Testis (tissue), 5 donors: ENCODE measurements at places on chromosomes 12 and 14.

- no peak for DNase-seq
Observed at GRCh38 chr12:2460051-2460670, 334.6 kb upstream of the FKBP4 start.

- no peak for DNase-seq
Observed at GRCh38 chr12:42552822-42553221, 36.7 kb downstream of the PRICKLE1 start.

DNA sequence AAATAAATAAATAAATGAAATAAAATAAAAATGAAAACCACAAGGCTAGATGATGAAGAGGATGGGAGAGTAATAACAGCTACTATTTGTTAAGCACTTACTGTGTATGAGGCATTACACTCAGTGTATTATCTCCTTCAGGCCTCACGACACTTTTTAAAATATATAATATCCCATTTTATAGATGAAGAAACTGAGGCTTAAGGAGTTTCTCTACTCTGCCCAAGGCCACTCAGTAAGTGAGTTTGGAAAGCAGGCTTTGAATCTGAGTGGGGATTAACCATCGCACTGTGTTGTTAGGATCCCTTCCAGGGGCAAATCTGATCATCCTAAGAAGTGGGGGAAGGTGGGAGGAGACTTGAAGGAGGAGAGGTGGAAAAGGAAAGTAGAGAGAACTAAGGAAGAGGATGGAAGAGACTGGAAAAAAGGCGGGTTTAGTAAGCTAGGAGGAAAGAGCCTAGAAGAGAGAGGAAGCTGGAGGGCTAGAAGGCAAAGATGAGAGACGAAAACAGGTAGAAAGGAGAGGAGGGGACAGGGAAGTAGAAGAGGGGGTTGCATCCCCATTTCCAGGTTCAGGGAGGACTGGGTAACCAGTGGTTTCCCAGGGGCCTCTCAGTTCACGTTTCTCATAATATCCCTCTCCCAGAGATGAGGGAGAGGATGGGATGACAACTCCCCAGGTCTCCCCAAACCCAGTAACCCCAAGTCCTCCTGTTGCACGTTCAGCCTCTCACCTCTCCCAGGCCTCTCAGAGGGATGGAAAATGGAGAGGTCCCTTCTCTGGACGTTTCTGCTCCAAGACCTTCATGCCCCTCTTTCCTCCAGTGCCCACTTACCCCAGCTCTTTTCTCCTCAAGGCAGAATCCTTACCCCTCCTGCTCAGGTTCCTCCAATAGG is 1.7 kb downstream of the STAT6 start:
- no peak for DNase-seq

- DNase-seq, result no peak
Observed at GRCh38 chr14:67357186-67357968, 2.2 kb downstream of the ATP6V1D start.

GRCh38 chr12:112496496-112496895 is 77.7 kb downstream of the PTPN11 start:
- DNase-seq, result no peak

- no peak for DNase-seq
Observed at GRCh38 chr12:76255692-76256091, 92.5 kb downstream of the BBS10 start.

GRCh38 chr14:24430682-24431568 is 1.2 kb downstream of the KHNYN start:
- peak; percentile 74 for DNase-seq

DNA sequence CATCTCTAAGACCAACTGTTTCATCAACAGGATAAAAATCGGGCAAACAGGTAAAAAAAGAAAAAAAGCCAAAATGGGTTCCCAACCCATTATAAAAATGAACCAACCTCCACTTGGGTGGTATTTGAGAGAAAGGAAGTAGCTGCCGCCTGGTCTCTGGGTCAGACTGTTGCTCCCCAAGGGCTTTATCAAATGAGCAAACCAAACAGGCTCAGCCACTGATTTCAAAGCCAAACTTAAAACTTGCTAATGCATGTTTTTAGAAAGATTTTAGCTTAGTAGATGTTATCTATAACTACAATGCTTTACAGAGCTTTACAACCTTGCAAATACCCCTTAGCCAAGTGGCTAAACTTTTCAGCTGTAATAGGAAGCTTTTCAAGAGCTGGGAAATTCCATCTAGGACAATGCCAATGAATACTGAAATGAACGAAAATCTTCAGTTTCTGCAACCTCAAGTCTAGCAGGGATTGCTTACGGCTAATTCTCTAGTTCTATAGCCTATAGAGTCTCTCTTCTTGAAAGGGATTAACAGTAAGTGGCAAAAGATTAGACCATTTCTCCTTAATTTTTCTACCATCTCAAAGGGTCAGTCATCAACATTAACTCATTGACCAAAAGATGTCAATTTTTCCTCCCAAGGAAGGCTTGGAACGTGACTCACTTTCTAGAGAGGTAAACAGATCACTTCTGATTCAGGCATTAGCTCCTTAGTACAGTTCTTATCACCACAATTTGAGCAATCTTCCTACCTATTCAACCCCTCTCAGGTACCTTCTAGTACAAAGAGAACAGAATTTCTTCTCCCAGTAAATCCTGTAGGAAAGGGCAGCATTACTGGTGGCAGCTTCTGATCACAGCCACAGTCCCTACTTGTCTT is 4.2 kb downstream of the PPM1H start:
- no peak for DNase-seq

DNA sequence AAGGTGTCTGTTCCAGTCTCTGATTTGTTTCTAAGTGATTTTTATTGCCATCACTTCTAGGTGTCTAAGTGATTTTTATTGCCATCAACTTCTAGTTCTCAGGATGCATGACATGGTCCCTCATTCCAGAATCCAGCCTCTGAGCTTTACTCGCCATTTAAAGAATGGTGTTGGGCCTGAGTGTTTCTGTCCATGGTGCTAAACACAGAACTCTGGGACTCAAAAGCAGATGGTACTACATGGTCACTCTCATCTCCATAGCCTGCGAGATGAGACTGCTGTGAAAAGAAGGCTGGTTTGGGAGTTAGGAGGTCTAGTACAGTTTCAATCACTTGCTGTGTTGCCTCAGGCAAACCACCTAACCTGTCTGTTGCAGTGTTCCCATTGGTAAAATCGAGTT is 276.6 kb downstream of the NRXN3 start:
- no peak for DNase-seq

- peak; percentile 57 for DNase-seq
Observed at GRCh38 chr12:10140001-10140400, 10.0 kb upstream of the CLEC7A start.

DNA sequence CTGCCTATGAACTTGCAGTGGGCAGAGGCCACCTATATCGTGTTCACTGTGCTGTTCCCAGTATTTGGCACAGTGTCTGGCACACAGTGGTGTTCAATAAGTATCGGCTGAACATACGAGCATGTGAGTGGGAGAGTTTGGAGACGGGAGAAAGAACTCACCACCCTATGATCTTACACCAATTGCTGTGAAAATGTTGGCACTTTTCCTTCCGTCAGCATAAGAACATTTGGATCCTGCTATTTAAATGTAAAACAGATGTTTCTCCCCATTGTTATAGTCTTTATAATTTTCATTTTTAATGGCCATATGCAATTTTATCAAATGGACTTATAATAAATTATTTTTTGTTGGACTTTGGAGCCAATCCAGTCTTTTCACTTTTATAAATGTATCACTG is 144.4 kb downstream of the EFCAB11 start:
- no peak for DNase-seq
